Gastroesophageal sphincter (tissue), 4 donors: ENCODE measurements at places on chromosomes 13 and 19. TPM values are rescaled to one million over a fixed set of nuclear protein-coding genes. Genes with fewer than 3 reads are reported as not detected.

DNA sequence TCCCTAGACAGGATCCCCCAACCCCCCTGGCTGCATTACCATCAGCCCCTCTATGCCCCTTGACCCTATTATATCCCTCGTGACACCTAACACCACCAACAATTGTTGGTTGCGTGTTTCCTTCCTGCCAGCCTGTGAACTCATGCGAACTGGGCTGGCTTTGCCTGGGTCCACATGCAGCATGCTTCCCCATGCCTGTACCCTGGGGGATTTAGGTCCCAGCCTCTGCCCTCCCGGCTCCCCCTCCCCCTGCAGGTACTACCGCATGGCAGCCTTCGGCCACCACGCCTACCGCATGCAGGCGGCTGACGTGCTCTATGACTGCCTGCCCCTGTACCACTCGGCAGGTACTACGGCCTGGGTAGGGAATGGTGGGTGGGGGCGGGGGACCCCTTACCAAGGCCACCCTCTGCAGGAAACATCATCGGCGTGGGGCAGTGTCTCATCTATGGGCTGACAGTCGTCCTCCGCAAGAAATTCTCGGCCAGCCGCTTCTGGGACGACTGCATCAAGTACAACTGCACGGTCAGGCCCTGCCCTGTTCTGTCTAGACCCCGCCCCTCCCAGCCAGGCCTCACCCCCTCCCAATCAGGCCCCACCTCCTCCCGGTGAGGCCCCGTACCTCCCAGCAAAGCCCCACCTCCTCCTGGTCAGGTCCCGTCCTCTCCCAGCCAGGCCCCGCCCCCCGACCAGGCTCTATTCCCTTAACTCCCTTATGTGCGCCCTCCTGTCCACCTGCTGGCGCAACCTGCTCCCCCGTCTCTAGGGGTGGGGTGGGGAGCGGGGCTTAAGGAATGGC lies 18.5 kb downstream of the SLC27A1 start:
- peak; percentile 65 for ATAC-seq

- ATAC-seq, result no peak
Measured at GRCh38 chr19:944171-944567, 18.3 kb downstream of the ARID3A start.

Gene S1PR5
- not detected for total RNA-seq

Gene ITGBL1
- total RNA-seq, result 9.0 TPM

DNA sequence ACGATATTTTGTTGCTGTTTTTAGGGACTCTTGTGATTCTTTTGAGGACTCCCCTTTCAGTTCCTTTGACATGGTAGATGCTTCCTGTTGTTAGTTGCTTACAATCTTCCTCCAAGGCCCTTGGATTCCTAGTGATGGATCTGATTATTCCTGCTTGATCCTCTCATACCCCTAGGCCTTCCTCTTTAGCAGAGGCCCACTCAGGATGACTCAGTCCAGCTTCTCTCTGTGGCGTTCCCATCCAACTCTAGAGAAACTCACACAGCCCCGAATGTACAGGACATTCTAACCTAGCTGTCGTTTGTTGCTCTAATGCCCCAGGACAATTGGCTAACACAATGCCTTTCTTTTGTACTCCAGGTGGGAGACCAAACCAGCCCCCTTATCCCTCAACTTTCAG lies 191.4 kb downstream of the POSTN start:
- ATAC-seq, result no peak

DNA sequence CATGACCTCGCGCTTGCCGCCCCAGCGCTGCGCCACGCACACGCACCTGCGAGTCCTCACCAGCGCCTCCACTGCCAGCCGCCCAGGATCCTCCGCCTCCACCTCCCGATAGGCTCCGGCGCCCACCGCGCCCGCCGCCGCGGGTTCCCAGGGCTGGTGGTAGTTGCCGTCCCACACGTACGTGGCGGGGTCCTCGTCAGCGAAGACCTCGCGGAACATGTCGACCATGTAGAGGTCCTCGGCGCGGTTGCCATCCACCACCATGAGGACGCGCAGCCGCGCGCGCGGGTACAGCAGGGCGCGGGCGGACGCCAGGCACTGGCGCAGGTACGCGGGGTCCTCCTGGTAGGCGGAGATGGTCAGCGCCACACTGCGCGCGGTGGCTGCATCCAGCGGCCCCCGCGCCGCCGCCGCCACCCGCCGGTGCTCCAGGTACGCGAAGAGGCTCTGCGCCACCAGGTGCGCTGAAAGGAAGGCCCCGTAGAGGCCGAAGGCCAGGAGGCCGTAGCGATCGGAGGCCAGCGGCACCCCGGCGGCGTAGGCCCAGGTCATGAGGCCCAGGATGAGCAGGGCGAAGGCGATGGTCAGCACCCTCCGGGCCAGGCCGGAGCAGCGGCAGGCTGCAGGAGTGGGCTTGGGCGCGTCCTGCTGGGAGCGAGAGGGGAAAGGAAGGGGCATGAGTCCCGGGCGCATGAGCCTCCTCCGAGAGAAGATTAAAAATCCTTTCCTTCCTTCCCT lies 4.4 kb downstream of the HAS1 start:
- no peak for ATAC-seq

DNA sequence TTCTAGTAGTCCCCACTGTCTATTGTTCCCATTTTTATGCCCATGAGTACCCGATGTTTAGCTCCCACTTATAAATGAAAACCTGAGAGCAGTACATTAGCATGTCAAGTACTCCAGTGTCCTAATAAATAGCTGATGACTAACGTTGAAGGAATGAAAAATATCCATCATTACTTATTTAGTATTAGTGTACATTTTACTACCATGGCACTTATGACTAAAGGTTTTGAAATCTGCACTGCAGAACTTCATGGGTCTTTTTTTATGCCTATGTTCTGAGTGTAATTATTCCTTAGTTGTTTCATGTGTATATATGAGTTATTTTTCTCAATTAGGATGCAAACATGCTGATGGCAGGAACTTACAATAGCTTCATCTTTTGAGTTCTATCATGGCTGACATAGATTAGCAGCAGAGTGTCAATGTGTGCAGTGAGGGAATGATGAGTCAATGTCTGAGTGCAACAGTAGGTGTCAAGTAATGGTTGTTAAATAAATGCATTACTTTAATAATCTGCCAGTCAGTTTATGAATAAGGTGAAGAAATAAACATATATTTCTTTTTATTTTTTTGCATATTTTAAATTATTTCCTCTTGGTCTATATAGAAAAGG lies 188.4 kb downstream of the ITGBL1 start:
- ATAC-seq, result no peak

- peak; percentile 64 for ATAC-seq
Measured at GRCh38 chr13:32538143-32538620, 413 bp downstream of the N4BP2L2 start.

DNA sequence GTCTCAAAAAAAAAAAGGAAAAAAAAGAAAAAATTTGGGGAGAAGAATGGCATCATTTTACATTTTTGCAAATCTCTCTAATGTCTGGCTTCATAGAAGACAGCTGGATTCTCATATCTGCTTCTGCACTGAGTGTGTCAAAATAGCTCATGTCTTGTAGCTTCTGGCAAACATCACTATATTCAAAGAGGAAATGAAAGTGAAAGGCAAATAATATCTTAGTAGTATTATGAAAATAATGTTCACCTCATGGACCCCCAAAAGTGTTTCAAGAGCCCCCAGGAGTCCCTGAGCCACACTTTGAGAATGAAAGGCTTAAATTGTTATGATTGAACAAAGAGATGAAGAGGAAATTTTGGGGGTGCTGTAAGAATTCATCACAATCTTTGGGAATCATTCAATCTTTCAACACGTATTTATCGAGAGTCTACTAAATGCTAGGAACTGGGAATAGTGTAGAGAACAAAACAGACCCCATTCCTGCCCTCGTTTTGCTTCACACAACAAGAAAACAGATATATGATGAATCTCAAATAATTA lies 1.2 kb upstream of the SLC6A16 start:
- no peak for ATAC-seq

DNA sequence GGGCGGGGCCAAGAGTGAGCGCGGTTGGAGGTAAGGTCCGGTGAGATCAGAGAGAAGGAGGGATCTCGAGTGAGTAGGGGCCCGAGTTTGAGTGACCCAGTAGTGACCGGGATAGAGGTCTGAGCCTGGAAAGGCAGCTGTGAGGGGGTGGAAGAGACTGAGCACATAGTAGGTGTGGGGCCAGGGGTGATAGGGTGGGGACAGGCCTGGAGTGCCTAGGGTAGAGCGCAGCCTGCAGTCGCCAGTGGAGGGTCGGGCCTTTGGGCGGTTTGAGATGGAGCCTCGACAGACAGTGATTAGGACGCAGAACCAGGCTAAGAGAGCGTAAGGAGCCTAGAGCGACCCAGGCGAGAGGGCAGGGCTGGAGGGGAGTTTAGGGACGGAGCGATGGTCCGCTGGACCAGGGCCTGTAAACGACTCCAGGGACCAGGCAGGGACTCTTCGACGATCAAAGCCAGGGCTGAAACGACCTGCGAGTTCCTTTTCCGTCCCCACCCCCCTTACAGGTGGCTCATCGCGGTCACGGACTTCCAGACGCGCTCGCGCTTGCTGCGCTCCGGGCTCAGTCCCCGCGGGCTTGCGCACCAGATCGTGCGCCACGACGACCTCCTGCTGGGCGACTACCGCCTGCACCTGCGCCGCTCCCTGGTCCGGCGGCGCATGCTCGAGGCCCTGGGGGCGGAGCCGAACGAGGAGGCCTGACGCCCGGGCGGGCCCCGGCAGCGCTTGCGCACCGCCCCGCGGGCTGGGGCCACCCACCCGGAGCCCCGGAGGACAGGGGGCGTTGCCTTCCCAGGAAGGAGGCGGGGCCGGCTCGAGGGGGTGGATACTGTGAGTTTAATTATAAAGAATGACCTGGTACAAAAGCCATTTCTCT lies 9.4 kb downstream of the C19orf81 start:
- peak; percentile 52 for ATAC-seq

Gene DNASE2
- total RNA-seq, result 37.1 TPM

GRCh38 chr13:78881054-78881453 lies 222.1 kb upstream of the OBI1 start:
- ATAC-seq, result no peak

Gene ZNF506
- total RNA-seq, result 24.8 TPM

GRCh38 chr13:104632736-104633135 lies 1566.5 kb upstream of the SLC10A2 start:
- no peak for ATAC-seq

GRCh38 chr19:49442771-49443365 lies 1.5 kb upstream of the SLC17A7 start:
- ATAC-seq, result peak; percentile 79

GRCh38 chr13:84831666-84832657 lies 949.7 kb upstream of the SLITRK1 start:
- no peak for ATAC-seq

- ATAC-seq, result no peak
Measured at GRCh38 chr19:35528218-35529038, at the start of gene SBSN. SBSN (minus strand) TSS chr19:35528311; CDS start chr19:35528281, 30 bp downstream.

DNA sequence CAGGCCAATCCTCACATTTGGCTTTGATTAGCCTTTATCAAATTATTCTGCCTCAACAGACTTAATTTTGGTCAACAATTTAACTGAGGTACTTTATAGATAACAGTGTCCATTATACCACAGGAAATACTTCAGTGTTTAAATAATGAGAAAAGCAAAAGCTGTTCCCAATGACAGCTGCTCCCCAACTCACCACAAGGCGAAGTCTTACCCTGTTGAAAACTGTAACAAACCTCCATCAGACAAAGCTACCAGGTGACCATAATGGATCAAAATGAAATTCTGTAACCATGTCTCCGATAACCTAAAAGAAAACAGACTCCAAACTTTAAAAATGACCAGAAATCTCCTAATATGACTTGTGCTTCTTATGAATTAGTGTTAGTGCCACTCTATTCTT lies 50.3 kb downstream of the ZNF44 start:
- no peak for ATAC-seq

DNA sequence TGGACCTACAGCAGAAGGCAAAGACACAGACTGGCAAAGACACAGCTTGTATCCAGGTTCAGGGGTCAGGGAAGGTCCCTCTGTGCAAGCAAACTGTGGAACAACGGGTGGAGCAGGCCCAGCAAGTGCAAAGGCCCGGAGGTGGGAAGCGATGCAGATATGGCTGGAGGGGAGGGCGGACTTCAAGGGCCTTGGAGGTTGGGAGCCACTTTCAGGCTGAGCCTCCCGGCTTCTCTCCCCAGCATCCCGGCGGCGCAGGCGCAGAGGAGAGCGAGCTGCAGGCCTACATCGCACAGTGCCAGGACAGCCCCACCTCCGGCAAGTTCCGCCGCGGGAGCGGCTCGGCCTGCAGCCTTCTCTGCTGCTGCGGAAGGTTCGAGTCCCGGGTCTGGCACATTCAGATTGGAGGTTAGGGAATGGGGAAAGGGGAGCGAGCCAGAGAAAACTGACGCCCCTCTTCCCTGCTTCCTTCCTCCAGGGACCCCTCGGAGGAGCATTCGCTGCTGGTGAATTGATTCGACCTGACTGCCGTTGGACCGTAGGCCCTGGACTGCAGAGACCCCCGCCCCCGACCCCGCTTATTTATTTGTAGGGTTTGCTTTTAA lies 2.1 kb upstream of the PNPLA6 start:
- ATAC-seq, result peak; percentile 21

Gene ZNF443
- 9.2 TPM for total RNA-seq

DNA sequence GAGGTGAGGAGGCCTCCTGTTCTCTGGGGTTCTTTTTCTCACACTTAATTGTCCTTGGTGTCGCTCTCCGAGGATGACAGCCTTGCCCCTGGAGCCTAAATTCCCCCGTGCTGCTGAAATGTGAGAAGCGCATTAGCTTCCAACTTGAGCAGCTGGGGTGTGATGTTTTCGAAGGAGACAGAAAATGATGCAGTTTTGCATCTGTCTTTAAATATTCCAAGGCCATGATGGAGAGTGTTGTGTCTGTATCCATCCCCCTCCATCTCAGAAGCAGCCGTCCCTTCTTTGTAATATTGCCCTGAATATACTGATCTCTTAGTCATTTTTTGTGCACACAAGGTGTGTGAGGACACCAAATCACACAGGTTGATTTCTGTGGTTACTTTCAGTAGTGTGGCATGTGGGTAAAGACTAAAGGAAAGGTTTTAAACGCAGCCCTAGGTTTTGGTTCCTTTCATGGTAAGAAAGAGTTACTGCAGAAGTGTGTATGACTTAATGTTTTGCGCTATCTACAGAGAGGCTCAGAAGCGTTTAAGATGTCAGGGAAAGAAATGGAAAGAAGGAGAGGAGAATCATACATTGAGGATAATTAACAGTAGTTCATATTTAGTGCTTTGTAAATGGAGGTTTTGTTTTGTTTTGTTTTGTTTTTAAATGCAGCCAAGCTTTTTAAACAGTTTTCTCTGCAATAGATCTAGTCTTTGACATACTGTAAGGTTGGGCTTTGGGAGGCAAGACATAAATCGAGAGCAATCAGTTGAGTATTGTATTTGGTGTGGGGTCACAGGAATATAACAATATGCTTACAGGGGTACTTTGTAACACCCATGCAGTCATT lies 1.6 kb downstream of the NBEA start:
- no peak for ATAC-seq

Gene GFY
- total RNA-seq, result not detected

Gene FBXL3
- total RNA-seq, result 79.1 TPM

Gene SLC5A5
- 0.16 TPM for total RNA-seq

- no peak for ATAC-seq
Measured at GRCh38 chr19:34600366-34600765, 76.6 kb downstream of the SCGB2B2 start.

Gene STOML3
- not detected for total RNA-seq

Gene LILRA6
- 0.31 TPM for total RNA-seq

DNA sequence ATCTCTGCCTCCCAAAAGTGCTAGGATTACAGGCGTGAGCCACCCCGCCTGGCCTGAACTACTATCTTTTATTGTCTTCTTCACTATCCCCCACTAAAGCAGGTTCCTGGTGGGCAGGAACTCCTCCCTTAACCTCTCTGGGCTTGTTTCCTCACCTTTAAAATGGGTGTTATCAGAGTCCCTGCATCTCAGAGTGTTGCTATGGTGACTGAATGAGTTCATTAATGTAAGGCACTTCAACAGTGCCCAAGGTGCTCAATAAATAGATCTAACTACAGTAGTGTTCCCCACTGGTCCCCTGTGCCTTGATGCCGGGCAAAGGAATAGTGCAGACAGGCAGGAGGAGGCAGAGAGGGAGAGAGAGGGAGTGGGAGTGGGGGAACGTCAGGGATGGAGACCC lies 20.5 kb downstream of the CCDC97 start:
- no peak for ATAC-seq
